Muscle of back (tissue), 13 donors: ENCODE measurements at places on chromosomes 6 and 20. TPM values are rescaled to one million over a fixed set of nuclear protein-coding genes. Genes with fewer than 3 reads are reported as not detected.

Gene ZNF341
- polyA plus RNA-seq: 2.2 TPM

Gene TMC2
- not detected for polyA plus RNA-seq

Gene ENPP5
- 5.1 TPM for polyA plus RNA-seq

Gene IMPG1
- 0.73 TPM for polyA plus RNA-seq

Gene ARFGEF3
- 1.5 TPM for polyA plus RNA-seq

Gene POU5F1
- polyA plus RNA-seq: not detected

Gene SLC35D3
- not detected for polyA plus RNA-seq

Gene PKIB
- 1.7 TPM for polyA plus RNA-seq

Gene REM1
- polyA plus RNA-seq: 8.5 TPM

Gene SOX18
- 10.1 TPM for polyA plus RNA-seq

Gene ROS1
- 0.07 TPM for polyA plus RNA-seq

Gene HLA-DRB1
- polyA plus RNA-seq: 18.5 TPM

Gene NEDD9
- polyA plus RNA-seq: 12.9 TPM

Gene HLA-DMB
- 5.5 TPM for polyA plus RNA-seq

Gene TREM1
- polyA plus RNA-seq: 0.34 TPM

Gene MLN
- not detected for polyA plus RNA-seq

Gene C6orf136
- 10.4 TPM for polyA plus RNA-seq

Gene GPR63
- polyA plus RNA-seq: 1.6 TPM

Gene PPP1R16B
- polyA plus RNA-seq: 3.8 TPM

Gene MICB
- polyA plus RNA-seq: 0.47 TPM

Gene FLRT3
- 21.0 TPM for polyA plus RNA-seq

Gene DCDC2
- polyA plus RNA-seq: 0.11 TPM

Gene ROMO1
- 87.6 TPM for polyA plus RNA-seq

Gene SASH1
- polyA plus RNA-seq: 48.4 TPM

Gene HLA-DOB
- polyA plus RNA-seq: 0.61 TPM

Gene TFAP2B
- polyA plus RNA-seq: 8.2 TPM

Gene OLIG3
- not detected for polyA plus RNA-seq

Gene BLOC1S5
- polyA plus RNA-seq: 13.9 TPM

Gene CD109
- 16.4 TPM for polyA plus RNA-seq

Gene LSM2
- 46.2 TPM for polyA plus RNA-seq

Gene ZNF165
- polyA plus RNA-seq: 0.45 TPM

Gene ZFP57
- polyA plus RNA-seq: not detected
